ENCODE measurements at places on chromosomes 5 and 9.
A peak's percentile ranks its signal among the peaks of the same experiment; 100 is the strongest.

DNA sequence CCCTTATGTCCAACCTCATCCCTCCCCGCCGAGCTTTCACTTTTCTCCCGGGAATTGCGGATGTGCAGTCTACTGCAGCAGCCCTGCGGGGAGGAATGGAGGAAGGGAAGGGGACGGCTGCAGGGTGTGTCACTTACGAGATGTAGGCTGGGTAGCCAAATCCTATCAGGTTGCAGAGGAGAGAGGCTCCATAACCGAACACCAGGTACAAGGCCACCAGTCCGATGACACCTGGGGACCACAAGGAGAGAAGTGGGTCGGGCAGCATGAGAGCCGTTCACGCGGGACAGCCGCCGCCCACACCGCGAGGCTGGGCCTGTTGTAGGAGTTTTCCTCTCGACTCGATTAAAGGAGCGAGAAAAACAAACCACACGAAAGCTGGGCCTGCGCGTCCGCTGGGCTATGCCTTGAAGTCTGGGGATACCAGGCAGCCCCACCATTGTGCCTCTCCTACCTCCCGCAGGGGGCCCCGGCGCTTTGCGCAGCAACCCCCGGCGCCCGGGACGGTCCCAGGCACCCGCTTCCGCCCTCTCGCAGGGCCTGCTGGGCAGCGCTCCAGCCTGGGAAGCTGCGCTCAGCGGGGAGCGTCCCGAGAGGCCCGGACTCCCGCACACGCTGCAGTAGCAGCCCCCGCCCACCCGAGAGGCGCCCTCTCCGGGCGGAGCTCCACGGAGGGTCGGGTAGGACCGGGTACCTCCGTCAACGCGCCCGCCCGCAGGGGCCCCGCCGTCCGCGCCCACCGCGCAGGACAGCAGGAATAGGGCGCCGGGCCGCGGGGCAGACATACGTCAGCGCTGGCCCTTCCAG, 798 bp downstream of the REEP5 start:
- peak; percentile 66 for DNase-seq

GRCh38 chr5:129477532-129477931, 17.4 kb downstream of the ADAMTS19 start:
- DNase-seq, result no peak

GRCh38 chr9:115593587-115594091, 475.7 kb upstream of the TNC start:
- peak; percentile 26 for DNase-seq

GRCh38 chr5:72101828-72102227, 5.4 kb upstream of the MAP1B start:
- no peak for DNase-seq

DNA sequence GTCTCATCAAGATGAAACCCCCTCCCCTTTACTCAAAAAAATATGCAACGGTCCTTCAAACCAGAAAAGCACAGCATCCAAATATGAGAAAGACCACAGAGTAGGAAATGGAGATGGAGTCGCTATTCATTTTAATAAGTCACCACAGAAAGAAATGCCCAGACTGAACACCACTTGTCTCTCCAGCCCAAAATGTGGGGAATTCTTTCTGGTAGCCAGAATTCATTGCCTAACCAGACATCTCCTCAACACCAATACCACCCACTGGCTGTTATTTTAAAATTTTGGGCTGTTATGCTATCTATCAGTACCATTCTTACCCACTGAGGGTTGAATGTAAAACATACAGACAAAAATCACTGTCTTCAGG, 100.1 kb downstream of the SUSD1 start:
- no peak for DNase-seq

DNA sequence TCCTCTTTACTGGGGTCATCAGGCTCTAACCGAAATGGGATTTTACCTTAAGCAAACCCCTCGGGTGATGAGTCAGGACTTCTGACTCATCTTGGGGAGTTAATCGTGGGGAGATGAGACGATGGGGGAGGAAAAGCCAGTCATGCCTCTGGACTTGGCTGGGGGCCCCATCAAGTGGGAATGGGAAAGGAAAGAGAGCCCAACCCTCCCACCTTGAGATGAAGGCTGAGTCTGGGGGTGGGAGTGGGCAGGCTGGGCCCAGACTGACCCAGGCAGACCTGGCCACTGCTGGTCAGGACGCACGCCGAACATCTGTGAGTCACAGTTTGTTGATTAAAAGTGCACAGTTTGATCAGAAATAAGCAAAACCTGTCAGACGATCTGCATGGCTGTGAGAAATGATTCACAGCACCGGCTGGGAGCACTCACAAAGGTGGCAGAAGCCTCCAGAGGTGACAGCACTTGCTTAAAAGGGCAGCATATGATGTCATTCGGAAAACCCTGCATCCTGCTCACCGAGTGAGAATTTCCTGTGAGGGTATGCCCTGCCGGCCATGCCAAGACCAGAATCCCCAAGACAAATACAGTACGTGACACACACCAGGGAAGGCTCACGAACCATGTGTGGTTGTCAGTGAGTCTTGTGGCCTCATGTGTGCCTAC, 50.0 kb upstream of the SLC25A51 start:
- no peak for DNase-seq

DNA sequence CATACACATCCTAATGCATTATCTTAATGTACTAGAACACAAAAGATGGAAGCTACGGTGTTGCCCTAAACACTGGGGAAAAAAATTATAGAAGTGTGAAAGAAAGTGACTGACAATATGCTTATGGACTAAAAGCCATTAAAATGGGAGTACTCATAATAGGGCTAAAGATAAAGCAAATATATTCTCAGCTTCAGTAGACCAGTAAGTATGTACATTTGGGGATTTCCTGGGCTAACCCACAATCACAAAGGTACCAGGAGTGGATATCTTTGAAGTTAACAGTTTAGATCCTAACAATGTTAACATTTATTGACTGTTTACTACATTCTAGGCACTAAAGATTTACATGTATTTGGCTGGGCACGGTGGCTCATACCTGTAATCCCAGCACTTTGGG, 36.9 kb downstream of the PTGER4 start:
- DNase-seq, result no peak

GRCh38 chr5:11302663-11303062, 541.6 kb upstream of the DAP start:
- DNase-seq, result no peak

GRCh38 chr5:168829044-168829443, 249.9 kb upstream of the PANK3 start:
- DNase-seq, result no peak

DNA sequence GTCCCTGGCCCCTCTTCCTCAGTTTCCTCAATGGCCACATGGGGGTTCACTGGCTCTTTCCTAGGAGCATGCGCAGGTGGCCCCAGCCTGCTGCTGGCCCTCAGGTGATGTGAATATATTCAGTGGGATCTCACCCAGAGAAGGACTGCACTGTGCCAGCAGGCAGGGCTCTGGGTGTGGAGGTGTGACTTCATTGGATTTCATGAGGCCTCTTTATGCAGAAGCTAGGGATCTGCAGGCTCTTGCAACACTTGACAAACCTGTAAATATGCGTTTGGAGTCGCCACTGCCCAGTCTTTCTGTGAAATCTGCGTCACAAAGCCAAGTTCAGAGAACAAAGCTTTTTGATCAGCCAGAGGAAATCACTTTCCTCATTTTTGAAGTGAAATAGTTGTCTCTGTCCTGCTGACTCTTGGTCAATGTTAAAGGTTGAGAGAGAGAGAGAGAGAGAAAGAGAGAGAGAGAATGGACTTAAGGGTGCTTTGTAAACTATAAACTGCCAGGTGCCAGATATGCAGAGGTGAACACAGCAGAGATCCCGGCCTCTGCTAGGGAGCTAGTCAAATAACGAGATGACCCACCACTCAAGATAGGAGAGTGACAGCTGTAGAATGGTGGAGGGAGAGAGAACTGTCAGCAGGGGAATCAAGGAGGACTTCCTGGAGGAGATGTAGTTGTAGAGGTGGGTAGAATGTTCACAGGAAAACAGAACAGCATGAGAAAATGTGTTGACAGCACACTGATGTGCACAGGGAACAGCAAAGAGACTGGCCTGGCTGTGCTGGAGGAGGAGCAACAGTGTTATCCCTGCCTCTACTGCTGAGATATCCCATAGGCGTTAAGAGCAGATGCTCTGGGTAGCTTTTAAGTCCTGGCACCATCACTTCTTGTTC, 167.0 kb upstream of the ZNF618 start:
- DNase-seq, result no peak

DNA sequence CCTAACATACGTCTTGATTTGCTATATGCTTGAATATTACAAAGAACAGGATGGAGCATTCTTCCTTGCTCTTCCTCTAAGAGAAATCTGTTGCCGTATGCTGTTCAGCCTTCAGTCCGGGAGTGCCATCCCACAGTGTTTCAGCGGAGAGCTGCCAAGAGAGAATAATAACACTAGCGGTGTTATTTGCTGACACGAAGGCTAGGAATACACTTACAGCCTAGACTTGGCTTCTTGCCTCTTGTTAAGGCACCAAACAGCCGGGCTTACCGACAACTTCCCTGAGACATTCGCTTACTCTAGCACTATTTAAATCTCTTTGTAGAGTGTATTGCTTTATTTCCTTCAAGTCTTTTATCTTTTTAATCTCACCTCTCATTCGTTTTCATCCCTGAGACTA, 31.4 kb downstream of the KCTD16 start:
- no peak for DNase-seq

DNA sequence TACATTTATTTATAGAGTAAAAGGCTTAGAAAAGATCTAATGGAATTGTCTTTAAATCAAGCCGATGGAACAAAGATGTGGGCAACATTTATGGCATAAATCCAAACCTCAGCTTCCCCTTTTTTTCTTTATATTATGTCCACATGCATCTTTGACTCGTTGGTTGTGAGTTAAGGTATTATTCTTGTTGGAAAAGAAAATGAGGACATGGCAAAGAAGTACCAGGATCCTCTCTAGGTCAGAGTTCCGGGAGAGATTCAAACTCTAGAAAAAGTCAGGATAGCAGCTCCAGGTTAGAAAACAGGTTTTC, 508 bp upstream of the NME5 start:
- DNase-seq, result no peak

- DNase-seq, result no peak
Measured at GRCh38 chr9:4417578-4418325, 72.5 kb upstream of the SLC1A1 start.

DNA sequence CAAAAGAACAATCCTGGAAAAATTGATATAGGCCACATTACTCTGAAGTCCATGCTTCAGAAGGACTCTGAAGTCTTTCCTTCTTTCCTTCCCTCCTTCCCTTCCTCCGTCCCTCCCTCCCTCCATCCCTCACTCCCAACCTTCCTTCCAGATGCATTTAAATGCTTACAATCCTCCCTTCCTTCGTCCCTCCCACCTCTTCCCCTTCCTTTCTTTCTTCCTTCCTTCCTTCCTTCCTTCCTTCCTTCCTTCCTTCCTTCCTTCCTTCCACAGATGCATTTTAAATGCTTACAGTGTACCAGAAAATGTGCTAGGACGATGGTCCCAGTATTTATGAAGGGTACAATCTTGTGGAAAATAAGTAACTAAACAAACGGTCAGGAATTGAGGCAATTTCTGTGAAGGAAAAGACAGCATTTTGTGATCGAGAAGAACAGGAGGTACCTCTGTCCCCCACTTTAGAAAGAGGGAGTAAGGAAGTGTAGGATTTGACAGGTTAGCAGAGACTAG, 181.3 kb upstream of the TUT7 start:
- no peak for DNase-seq

- no peak for DNase-seq
Measured at GRCh38 chr5:154642499-154643245, 112.5 kb upstream of the LARP1 start.

DNA sequence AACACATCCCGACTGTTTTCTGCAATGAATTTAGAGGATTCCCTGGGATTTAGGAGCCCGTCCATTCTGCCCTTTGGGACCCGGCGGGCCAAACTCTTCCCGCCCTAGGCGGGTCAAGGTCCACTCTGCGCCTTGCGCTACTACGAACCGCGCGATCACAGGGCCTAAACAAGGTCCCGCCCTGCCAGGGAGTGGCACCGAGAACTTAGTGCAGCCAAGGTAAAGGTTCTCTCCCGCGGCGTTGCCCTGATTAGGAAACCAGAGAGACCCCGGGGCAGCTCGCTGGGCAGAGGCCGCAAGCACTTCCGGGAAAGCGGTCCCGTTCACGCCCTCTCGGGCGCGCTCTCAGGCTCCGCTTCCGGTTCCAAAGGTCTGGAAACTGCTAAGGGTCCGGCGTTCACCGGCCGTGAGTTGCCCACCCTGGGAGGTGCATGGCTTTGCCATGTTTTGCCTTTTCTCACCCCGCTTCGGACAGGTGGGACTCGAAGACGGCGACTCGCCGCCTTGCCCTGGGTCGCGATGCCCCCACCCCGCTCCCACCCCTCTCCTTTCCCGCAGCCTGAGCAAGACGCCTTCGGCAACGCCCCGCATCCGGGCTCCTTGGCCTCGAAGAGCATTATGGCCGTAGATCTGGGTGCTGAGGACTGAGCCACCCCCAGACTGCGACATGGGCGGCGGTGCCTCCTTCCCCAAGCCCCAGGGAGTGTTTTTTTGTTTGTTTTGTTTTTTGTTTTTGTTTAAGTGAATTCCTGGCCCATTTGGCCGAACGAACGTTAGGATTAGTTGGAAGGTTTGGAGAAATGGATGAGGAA, 23.4 kb downstream of the HNRNPK start:
- peak; percentile 60 for DNase-seq

DNA sequence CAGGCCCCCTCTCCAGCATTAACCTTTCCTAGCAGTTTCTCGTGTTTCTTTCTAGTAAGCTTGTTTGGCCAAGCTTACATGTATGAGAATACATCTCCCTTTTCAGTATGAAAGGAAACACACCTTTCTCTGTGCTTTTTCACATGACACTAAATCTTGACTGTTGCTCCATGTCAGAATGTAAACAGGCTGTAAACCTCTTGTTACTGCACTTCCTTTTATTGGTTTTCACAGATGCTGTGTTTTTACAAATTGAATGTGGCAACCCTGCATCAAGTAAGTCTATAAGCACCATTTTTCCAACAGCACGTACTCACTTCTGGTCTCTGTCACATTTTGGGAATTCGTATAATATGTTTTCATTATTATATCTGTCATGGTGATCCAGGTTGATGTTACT, 2.2 kb upstream of the CANX start:
- DNase-seq, result no peak

GRCh38 chr9:26949637-26950069, 2.6 kb upstream of the PLAA start:
- no peak for DNase-seq

DNA sequence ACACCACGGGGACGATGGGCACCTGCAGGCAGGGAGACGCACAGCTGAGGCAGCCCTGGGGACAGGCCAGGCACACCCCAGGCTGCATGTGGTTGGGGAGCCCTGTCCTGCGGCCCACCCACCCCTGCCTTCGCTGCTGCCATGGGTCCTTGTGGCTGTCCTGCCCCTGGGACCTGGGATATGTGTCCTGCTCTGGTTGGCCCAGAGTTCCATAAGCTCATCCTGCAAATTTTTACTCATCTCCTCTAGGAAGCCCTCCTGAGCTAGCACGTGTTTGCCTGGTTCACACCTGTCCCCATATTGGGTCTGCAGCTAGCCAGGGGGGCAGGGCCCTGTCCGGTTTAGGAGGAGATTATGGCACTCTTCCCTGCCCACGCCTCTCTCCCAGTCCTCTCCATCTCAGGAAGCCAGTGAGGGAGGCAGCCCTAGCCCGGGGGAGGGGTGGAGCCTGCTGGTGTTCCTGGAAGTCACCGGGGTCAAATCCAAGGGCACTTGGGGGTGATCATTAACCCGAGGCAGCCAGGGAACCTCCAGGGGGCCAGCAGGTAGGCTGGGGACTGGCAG, 12.2 kb downstream of the EGFL7 start:
- peak; percentile 85 for DNase-seq

- no peak for DNase-seq
Measured at GRCh38 chr5:7822449-7822848, 28.5 kb downstream of the CFAP90 start.
